ENCODE measurements at places on chromosomes 12 and 14.
A peak's percentile ranks its signal among the peaks of the same experiment; 100 is the strongest.

GRCh38 chr12:24487606-24488005 lies 461.3 kb downstream of the BCAT1 start:
- no peak for DNase-seq

GRCh38 chr14:22268875-22269274 lies 320.1 kb downstream of the DAD1 start:
- no peak for DNase-seq

DNA sequence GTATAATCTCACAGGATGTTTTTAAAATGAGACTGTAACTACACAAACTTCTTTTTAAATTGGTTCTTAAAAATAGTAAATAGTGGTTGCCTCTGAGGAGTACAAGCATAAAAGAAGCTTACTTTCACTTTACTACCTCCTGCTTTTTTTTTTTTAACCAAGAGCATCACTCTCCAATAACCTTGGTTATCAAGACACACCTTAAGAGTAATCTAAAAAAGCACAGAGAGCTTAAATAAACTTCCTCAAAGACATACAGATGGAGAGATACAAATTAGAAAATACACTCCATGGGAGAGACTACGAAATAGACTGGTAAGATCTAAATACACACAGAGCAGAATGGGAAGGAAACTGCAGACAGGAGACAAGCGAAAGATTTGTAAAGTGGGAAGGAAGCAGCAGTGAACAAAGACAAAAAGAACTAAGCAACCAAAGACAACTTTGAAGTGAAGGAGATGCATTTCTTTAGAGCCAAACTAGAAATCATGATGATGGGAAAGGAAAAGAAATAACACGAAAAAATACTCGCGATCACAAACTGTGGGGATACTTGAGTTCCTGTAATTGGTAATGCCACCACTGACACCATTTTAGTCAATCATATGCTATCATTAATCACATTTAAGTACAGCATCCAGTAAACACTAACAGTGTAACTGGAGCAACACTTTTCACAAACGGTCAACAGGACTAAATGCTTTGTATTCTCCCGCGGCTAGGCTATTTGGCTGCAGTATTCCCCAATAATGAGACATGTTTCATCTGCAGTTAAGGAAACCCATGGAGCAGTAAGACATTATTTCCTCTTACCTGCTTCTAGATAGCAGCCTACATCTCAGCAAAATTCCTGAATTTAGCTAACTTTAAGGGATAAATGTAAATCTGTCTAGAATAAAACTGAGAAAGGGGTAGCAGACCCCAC lies 8.2 kb downstream of the SINHCAF start:
- DNase-seq = no peak

GRCh38 chr12:53200458-53201176 lies 6.4 kb downstream of the ITGB7 start:
- DNase-seq = peak; percentile 50

- no peak for DNase-seq
Measured at GRCh38 chr12:66240096-66240820, 51.2 kb downstream of the IRAK3 start.

GRCh38 chr12:66941150-66941549 lies 262.3 kb upstream of the GRIP1 start:
- no peak for DNase-seq

GRCh38 chr12:101863981-101864380 lies 13.4 kb upstream of the DRAM1 start:
- DNase-seq = no peak

- no peak for DNase-seq
Measured at GRCh38 chr14:68705741-68706283, 87.1 kb downstream of the ZFP36L1 start.

DNA sequence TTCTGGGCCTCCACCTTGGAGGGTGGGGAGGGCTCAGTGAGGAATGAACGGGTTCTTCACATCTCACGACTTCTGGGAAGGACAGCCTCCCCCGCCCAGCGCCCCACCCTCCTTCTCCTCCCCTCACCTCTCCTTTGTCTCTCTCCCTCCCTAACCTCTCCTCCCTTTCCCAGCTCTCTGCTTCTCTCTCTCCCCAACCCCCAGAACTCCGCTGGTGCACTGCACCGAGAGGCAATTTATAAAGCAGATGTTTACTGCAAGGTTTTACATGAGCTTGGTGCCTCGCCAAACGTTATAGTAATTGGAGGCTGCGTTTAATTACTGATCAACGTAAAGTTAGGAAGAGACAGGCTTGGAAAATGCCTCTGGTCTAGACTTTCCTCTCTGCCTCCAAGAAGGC lies 42.9 kb upstream of the FAM222A start:
- DNase-seq = no peak

- no peak for DNase-seq
Measured at GRCh38 chr12:3559601-3560294, 68.7 kb downstream of the PRMT8 start.

DNA sequence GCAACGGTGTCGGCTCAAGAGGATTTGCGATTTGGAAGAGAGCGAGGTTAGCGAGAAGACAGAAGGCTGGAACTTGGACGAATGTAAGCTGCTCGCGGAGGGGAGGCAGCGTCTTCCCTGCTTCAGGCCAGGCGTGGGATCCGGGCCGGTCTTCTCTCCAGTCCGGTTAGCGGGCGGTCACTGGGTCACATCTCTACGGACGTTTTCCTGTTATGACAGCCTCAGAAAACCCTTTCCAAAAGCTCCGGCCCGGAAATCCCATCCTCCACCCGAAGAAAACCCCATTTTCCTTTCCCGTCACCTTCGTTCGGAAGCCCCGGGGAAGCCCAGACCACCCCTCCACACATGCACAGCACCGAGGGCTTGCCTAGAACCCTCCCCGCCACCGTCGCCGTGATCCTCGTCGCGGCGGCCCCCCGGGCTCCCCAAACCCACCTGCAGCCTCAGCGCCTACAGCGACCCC lies 268 bp downstream of the NDUFB1 start:
- no peak for DNase-seq

DNA sequence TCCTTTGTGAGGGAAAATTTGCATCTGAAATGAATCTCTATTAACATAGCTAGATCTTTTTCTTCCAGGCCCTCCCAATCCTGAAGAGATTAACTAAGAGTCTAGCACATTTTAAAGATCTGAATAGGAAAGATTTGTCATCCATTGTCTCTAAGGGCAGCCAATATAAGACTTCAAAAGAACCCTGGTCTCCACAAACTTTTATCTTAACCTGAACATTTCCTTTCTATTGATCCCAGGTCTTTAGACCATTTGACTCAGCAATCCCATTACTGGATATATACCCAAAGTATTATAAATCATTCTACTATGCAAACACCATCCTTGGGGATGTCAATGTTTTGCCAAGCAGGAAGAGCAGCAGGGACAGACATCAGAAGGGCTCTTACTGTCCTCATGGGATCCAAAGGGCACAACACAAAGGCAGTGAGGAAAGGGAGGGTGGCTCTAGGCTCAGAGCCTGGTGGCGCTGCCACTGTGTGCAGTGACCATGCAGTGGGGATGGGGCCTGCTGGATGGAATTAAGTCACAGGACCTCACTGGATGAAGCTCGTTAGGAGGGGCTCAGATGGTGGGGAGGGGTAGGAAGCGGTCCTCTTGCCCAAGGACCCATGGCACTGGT lies 12.7 kb upstream of the BDKRB2 start:
- DNase-seq = no peak

DNA sequence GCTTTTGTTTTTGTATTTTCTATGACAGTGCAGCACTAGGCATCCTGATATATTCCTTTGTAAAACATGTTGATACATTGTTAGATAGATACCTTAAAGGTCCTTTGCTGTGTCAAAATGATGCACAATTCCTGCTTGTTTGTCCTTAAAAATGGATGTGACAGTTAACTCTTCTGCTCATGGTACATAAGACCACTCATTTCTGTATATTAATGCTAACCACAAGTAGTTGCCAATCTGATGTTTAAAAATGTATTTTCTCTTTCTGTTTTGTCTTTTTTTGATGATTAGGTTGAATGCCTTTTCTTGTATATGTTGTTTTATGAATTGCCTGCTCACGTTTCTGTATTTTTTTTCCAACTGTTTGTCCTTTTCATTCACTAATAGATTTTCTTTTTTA lies 35.1 kb downstream of the ATF7IP start:
- DNase-seq = no peak

GRCh38 chr12:110677206-110677911 lies 11.6 kb downstream of the HVCN1 start:
- no peak for DNase-seq

DNA sequence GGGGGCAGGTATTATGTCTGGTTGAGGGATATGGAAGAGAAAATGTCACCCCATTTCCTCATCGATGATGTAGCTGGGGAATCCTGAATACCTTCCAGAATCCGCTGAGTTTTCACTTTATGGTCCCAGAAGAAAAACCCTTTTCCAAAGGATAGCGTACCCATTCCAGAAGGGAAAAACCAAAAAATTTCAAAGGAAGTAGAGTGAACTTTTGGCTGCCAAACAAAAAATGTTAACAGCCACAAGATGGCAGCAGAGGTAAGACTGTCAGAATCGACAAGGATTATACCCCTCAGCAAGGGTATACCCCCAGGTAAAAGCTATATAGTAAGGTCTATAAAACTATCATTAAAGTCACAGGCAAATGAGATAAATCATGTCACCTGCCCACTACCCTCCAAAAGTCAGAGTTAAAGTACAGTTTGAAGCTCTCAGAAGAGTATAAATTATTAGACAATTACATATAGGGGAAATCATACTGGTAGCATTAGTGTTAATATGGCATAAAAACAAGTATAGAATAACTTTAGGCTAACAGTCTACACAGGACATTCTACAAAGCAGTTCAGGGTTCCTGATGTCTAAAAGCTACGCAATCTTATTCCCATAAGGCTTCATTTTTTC lies 18.0 kb downstream of the ACIN1 start:
- DNase-seq = no peak

Data from T-helper 2 cell treated with Interferon-gamma antibody and Interleukin-4, amounts not matched to agents 5 μg/mL and 100 μg/mL, for 36 hours (primary cell).